ENCODE measurements at places on chromosomes 1 and 21. TPM values are rescaled to one million over a fixed set of nuclear protein-coding genes. Genes with fewer than 3 reads are reported as not detected.

Gene OR2L8
- not detected for total RNA-seq

Gene OR4F16
- not detected for total RNA-seq

Gene CDA
- total RNA-seq, result not detected

Gene AJAP1
- not detected for total RNA-seq

Gene CYP4B1
- 0.10 TPM for total RNA-seq

Gene CRNN
- total RNA-seq, result not detected

Gene C1orf56
- 1.2 TPM for total RNA-seq

Gene A3GALT2
- not detected for total RNA-seq

Gene OVAAL
- not detected for total RNA-seq

Gene ZNF683
- 0.34 TPM for total RNA-seq

Gene PLA2G2F
- total RNA-seq, result not detected

Gene SIK1
- 7.5 TPM for total RNA-seq

Gene LMOD1
- total RNA-seq, result not detected

Gene OR2T29
- not detected for total RNA-seq

Gene TMEM52
- not detected for total RNA-seq

Gene CATSPERE
- 0.32 TPM for total RNA-seq

Gene PTPRC
- total RNA-seq, result 773 TPM

Gene CD2
- 495 TPM for total RNA-seq

Gene POU3F1
- total RNA-seq, result 0.22 TPM

Gene SEMA6C
- total RNA-seq, result 2.2 TPM

Gene SMCP
- not detected for total RNA-seq

Gene CLDN17
- not detected for total RNA-seq

Gene ACTA1
- total RNA-seq, result 0.15 TPM

Gene FALEC
- total RNA-seq, result not detected

Gene KIAA0040
- 88.7 TPM for total RNA-seq

Gene BEST4
- 0.49 TPM for total RNA-seq

Gene SYCP1
- not detected for total RNA-seq

Gene SLAMF9
- not detected for total RNA-seq

Data from T-helper 1 cell treated with Interleukin-12 subunit alpha and Interleukin-12 subunit beta and Interleukin-4 antibody, amounts not matched to agents 30 ng/mL and 1 ng/mL, for 36 hours (primary cell).